Activated naive CD4-positive, alpha-beta T cell (primary cell): ENCODE measurements at places on chromosomes 6 and 20.

- DNase-seq: no peak
Measured at GRCh38 chr6:45574885-45575284, 197.2 kb upstream of the SUPT3H start.

- DNase-seq: no peak
Measured at GRCh38 chr20:9112541-9113515, 43.9 kb downstream of the PLCB4 start.

DNA sequence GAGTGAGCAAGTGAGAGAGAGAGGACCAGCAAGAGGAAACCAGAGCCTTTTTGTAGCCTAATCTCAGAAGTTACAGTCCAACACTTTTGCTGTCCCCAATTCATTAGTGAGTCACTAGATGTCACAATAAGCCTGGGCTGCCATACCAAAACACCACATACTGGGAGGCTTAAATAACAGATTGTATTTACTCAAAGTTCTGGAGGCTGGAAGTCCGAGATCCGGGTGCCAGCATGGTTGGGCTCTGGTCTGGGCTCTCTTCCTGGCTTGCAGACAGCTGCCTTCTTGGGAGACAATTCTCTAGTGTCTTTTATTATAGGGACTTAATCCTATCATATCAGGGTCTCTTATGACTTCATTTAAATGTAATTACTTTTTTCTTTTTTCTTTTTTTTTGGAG lies 50.7 kb upstream of the FERMT1 start:
- DNase-seq: no peak

DNA sequence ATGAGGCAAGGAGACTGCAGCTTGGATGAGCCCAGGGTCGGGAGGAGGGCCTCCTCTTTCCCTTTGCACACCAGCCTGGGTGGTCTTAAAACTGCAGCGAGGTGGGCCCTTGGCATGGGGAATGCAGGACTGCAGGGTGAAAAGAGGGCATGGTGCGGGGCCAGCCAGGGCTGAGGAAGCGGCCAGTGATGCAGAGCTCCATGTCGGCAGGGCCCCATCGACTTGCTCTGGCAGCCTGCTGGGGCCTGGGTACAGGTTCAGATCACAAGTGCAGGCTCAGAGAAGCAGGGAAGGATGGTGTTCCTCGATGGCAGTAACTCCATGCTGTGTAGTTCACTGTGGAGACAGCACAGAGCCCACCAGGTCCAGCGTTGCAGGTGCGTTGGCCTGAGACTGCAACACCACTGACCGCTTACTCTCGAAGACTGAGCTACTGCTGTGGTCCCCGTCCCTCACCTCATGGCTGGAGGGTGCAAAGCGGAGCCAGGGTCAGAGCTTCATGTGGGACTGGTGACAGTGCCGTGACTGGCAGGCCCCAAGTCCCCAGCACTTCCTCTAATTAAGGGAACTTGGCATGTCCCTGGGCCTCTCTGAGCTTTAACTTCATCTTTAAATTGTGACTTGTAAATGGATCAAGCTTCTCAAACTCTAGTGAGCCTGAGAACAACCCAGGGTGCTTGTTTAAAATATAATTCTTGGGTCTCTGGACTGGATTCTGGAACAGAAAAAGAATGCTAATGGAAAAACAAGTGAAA lies 223.2 kb downstream of the SYNDIG1 start:
- no peak for DNase-seq

DNA sequence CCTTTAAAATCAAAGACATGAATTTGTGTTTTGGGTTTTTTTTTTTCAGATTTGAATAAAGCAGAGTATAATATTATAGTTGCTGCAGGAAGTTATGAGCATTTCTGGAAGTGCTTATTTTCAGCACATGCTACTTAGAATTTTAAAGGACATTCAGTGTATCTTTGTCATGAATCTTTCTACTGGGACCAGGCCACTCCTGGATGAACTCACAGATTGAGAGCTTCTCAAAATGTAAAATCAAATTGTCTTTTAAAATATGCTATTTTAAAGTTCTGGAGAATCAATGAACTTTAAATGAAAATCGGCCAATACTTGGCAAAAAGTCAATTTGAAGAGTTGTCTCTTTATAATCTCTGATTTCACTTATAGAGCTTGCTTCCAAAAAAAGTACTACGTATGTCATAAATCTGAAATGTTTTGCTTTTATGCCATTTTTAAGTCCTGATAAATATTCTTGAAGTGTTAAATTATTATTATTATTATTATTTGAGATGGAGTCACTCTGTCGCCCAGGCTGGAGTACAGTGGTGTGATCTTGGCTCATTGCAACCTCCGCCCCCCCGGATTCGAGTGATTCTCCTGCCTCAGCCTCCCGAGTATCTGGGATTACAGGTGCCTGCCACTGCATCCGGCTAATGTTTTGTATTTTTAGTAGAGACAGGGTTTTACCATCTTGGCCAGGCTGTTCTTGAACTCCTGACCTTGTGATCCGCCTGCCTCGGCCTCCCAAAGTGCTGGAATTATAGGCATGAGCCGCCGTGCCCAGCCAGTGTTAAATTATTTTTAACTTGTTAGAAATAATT lies 175.7 kb upstream of the AKAP12 start:
- no peak for DNase-seq

- no peak for DNase-seq
Measured at GRCh38 chr20:44167736-44168135, 19.3 kb downstream of the JPH2 start.

DNA sequence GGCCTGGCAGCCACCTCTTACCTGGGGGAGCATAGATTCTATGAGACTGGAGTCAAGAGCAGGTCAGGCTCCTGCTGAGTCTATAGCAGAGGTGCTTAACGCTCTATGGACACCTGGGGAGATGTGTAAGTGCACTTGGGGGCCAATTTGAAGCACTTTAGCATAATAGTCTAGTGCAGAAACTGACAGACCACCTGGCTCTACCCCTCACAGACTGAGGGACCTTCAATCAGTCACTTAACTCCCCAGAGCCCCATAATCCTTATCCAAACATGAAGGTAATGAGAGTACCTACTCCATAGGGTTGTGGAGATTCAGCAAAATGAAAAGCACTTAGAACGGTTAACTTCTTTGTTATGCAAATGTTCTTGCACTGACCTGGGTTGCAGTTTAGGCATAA lies 87.3 kb upstream of the SLC22A16 start:
- DNase-seq: no peak

DNA sequence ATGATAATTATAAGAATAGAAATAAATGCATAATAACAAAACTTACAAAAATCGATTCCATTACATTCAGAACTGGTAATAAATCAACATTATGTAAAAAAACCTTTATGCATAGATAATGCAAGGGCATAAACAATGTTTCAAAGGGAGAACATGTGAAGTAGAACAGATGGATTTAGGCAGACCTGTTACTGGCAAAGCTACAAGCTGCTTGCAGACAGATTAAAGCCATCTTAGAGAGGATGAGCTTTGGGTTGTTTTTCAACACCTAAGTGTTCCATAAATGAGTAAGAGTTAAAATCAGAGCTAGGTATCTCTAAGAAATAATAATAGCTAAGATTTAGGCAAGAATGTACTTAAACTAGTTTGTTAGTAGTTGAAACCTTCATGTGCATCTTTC lies 37.2 kb downstream of the SNAP25 start:
- no peak for DNase-seq

DNA sequence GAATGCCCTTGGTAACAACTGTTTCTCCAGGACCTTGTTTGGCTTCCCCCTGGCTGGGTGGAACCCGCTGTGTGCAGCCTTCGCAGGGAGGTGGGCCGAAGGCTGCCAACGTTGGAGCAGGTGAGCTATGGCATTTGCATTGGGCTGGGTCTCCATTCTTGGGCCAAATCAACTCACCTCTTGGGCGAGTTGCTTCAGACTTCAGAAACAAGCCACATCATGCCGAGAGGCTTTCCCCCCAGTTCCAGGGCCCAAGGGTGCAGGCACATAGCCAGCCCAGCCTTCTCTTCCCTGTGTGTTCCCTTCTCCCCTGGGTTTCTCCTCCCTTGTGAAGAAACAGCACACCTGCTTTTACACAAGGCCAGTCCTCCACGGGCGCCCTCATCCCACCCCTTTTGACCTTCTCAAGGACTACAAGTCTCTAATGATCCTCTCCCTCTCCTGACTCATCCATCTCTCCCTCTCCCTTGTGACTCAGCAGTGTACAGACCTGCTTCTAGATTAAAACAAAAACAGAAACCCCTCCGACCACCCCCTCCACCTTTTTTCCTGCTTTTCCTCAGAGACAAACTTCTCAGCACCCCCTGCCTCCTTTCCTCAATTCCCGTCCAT lies 41.6 kb downstream of the FAM209B start:
- DNase-seq: no peak

DNA sequence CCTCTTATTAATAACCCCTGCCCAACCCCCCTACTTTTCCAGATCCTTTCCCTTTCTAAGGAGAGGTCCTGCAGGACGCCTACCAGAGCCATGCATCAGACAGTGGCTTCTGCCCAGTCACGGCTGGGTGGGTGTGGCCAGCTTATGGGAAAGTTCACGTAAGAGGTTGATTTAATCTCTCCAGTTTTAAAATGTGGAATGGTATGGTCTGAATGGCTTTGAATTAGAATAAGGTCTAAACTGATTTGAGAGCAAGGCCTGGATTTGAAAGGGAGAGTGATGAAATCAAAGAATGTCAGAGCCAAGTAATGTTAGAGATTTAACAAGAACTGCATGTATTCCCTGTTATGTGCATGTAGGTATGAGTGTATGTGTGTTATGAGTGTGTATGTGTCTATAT lies 275.7 kb downstream of the PAX1 start:
- DNase-seq: no peak

GRCh38 chr6:1593286-1593957 lies 16.3 kb upstream of the FOXC1 start:
- DNase-seq: no peak

- peak; percentile 88 for DNase-seq
Measured at GRCh38 chr20:18507218-18508191, at the start of gene SEC23B. Gene SEC23B, plus strand, starts transcription at chr20:18507940. Its CDS starts 2,896 bp downstream, at chr20:18510836.

DNA sequence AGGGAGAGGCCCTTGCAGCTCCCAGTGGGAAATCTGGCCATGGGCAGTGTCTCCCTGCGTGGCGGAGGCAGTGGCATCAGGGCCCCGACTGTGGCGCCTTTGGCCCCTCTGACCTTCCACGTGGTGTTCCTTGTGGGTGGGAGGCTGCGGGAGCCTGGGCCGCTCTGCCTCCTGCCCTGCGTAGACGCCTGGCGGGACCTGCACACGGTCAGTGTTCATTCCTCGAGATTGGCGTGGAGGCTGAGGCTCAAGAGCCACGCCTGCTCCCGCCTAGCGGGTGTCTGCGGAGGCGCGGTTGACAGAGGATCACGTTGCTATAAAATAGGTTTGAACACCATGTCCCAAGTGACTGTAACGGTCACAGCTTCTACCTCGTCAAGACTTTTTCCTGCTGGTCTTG lies 14.0 kb downstream of the COL9A3 start:
- DNase-seq: no peak

DNA sequence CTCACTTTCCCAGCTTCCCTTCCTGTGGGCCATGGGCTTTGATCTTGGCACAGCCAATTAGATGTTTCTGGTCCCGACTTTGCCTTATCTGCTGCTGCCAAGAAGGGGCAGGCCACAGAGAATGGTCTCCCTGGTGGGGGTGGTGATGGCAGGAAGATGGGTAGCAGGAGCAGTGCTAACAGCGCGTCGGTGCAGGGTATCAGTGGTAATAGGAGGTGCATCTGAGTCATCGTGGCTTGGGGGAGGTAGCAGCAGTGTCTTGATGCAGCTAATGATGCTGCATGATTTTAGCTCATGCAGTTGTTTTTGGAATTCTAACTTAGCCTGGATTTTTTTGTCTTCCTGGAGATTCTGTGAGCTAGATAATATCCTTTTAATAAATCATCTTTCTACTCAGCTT lies 18.9 kb upstream of the MAS1 start:
- DNase-seq: no peak

- DNase-seq: no peak
Measured at GRCh38 chr6:120198033-120198432, 848.5 kb upstream of the MAN1A1 start.

- DNase-seq: no peak
Measured at GRCh38 chr6:84967389-84967788, 203.0 kb upstream of the TBX18 start.

DNA sequence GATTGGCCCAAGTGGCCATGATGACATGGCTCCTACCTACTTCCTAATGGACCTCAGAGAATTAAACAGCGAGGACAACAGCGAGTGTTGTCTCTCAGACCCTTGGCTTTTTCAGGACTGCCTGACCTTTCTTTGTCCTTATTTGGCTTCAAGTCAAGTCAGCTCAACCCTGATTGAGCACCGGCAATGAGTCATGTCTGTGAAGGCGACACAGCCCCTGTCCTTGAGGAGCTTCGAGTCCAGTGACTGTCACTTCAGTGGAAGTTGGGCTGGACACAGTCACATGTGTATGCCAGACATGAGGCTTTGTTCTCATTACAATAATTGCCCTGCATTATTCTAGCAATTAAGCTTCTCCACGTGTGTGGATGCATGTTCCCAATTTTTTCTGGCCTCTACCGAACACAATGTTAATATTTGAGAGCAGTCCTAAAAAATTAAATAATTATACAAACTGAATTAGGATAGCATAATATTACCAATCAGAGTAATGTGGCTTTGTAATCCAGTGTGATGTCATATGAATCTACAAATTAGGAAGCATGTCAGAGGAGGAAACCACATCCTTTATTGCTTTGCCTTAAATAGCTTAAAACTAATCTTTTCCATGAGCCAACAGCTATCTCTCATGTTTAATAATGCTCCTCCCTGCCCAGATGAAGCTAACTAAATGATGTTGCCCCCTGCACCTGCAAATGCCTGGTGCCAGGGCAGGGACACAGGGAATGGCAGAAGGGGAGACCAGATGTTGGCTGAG lies 178.6 kb downstream of the CDH26 start:
- no peak for DNase-seq

GRCh38 chr6:140966676-140967075 lies 1166.0 kb upstream of the GJE1 start:
- DNase-seq: no peak

DNA sequence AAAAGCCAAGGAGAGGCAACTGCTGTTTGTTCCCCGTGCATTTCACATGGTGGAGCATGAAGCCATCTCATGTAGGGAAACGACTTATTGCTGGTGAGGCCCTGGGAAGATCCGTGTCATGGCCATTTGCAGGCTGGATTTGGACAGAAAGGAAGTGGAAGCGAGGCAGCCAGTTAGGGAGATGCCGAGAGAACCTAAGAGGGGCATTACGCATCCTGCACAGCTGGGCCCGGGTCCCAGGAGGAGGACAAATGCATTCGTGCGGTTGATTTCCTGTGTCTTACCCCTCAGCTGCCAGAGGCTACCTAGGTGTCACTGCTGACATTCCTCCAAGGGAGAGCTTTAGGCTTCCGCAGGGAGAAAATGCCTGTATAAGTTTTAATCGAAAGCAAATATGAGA lies 316.2 kb upstream of the CDYL start:
- DNase-seq: no peak

DNA sequence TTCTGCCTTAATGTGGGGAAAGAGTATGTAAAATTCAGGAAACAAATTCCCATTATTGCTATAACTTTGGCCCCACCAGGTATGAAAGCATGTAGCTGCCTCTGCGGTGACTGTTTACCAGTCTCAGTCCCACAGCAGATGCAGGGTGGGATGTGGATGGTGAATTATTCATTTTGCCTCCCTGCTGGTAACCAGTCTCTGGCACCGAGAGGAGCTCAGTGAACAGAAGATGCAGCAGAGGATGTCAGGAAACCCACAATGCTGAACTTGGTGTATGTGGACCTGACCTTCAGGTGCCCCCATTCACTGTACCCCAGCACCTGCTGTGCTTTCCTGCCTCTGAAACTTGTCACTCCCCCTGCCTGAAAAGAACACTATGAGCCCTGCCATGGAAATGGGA lies 8.8 kb upstream of the METTL24 start:
- DNase-seq: no peak

GRCh38 chr6:127893541-127893940 lies 7.3 kb downstream of the THEMIS start:
- no peak for DNase-seq
